ENCODE measurements at places on chromosomes 6 and 20.

- no peak for DNase-seq
Measured at GRCh38 chr6:7087491-7087979, 20.2 kb upstream of the RREB1 start.

DNA sequence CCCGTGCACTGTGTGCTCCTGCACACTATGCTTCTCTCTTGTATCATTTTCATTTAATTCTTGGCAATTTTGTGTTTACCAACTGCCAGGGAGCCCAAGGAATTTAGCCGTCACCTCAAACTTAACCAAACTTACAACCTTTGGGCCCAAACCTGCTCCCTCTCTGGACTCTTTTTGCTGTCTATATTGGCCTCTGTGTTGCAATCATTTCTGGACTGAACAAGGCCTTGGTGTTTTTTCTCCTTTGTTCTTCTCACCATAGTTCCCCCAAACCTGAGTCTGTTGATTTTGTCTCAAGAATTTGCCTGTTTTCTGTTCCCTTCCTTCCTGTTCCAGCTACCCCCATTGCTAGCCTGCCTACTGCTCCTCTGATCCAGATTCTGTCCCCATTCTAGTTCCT, 19.2 kb downstream of the DCBLD1 start:
- DNase-seq = no peak

DNA sequence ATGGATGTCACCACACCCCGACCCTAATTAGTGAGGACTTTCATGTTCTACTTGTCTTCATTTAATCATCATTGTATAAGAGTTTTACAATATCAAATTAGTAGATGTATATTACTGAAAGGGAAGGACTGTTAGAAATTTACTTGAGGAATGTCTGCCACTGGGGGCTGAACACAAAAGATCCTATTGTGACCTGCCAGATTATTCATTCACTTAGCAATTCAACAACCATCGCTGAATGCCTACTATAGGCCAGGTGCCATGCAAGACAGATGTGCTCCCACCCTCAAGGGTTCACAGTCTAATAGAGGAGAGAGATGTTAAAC, 8.0 kb upstream of the RBCK1 start:
- no peak for DNase-seq

DNA sequence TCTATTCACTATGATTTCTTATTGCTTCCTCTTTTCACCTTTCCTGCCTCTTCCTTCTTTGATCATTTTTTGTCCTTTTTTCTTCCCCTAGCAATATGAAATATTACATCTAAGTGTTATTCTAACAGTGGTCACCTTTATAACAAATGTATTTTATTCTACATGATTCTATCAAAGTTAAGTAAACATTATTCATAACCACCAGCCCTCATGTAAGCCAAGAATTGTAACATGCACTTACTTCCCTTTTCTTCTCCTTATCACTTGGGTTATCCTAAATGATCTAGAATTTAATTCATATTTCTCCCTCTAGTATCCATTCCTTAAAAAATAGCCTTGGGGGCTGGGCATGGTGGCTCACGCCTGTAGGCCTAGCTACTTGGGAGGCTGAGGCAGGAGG, 88.3 kb upstream of the SLC22A23 start:
- no peak for DNase-seq

- DNase-seq = no peak
Measured at GRCh38 chr20:47531458-47531857, 29.8 kb downstream of the NCOA3 start.

GRCh38 chr6:37321516-37322415, 32.0 kb upstream of the RNF8 start:
- no peak for DNase-seq

GRCh38 chr6:47859175-47859574, 77.3 kb downstream of the OPN5 start:
- no peak for DNase-seq

DNA sequence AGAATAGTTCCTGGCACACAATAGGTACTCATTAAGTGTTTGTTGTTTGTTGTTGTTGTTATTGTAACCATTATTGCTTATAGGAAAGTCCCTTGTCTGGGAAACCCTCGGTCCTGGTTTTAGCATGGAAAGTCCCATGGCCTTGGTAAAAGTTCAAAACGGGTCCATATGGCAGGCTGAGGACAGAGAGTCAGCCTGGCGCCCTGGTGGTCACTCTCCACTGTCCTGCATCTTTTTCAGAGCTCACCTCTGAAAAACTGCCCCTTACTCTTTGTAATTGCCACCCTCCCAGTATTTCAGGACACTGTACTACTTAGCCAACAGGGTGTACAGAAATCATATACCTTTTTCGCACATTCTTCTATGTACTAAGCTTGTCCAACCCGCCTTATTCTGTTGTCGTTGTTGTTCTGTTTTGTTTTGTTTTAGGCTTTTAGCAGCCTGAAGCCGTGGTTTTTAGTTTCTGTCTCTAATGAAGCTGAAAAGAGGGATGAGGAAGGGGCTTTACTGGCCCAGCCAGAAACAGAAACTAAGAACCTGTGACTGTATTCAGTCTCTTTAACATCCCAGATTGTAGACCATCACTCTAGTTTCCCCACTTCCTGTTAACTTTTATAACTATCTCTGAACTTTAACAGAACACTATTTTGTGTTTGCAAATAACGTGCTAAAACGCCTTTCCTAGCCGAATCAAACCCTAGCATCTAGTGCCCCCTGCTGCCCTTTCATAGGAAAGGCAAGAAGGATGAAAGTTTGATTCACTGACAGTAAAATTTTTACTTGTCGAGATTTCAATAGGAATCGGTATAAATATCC, 7.6 kb upstream of the TMEM14A start:
- peak; percentile 28 for DNase-seq

GRCh38 chr20:46246559-46246958, 61.7 kb downstream of the CDH22 start:
- no peak for DNase-seq

DNA sequence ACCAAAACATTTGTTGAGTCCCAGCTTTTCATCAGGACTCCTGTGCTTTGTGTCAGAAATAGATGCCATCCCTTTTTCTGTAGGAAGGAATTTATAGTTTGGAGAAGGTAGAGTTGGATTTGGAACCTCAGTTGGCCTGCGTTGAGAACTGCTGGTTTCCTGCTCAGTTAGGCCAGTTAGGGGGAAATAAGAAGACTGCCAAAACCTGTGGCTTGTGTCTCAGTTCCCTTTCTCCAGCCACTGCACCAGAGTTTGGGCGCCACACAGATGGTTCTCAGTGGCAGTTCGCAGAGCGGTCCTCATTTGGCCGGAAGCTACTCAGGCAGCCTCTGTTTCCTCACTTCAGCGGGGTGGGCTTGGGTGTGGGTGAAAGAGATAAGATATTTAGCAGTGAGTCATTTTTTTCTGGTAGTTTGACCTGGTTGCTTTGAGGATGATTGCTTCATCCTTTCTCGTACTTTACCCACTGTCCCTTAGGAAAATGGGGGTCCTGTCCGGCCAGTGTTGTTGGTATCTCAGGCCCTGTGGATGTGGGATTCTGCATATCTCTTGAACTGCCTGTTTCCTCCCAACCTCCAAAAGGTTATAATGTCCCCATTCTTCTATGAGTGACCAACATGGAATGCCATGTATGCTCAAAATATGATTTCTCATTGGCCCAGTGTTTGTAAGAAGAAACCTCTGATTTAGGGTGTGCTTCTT, 53.7 kb downstream of the JARID2 start:
- no peak for DNase-seq

DNA sequence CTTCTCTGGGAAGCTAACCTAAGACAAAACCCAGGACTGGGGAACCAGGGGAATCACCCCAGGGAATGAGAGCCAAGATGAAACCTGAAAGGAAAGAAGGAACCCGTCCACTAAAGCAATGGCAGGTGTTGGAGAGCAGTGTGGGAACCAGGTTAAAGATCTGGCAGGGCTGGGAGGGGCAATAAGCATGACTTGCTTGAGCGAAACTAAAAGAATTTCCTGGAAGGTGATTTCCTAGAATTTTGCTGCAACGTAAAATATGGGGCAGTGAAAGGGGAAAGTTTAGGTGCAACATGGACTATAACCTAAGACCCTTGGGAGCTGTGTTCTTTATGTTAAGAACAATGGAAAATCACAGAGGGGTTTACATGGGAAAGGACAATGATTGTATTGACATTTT, 126.2 kb upstream of the SSTR4 start:
- no peak for DNase-seq

- no peak for DNase-seq
Measured at GRCh38 chr6:22956029-22956681, 386.8 kb downstream of the HDGFL1 start.

GRCh38 chr20:44400970-44401769, 45.7 kb downstream of the HNF4A start:
- DNase-seq = no peak

DNA sequence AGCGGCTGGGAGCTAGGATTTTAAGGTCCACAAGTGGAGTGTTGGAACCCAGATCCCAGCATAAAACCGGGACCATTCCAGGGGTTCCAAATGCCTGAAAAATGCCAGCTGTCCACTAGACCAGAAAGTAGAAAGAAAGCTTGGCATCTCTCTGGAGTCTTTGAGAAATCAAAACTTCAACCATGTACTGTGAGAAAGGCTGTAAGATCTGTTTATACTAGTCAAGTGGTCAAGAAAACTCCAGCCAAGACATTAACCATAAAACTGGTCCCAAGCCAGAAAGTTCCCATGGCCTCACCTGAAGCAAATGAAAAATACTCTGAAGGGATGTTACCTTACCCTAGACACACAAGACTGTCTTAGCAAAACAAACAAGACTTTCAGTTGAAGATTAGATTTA, 112.6 kb downstream of the DCDC2 start:
- no peak for DNase-seq

DNA sequence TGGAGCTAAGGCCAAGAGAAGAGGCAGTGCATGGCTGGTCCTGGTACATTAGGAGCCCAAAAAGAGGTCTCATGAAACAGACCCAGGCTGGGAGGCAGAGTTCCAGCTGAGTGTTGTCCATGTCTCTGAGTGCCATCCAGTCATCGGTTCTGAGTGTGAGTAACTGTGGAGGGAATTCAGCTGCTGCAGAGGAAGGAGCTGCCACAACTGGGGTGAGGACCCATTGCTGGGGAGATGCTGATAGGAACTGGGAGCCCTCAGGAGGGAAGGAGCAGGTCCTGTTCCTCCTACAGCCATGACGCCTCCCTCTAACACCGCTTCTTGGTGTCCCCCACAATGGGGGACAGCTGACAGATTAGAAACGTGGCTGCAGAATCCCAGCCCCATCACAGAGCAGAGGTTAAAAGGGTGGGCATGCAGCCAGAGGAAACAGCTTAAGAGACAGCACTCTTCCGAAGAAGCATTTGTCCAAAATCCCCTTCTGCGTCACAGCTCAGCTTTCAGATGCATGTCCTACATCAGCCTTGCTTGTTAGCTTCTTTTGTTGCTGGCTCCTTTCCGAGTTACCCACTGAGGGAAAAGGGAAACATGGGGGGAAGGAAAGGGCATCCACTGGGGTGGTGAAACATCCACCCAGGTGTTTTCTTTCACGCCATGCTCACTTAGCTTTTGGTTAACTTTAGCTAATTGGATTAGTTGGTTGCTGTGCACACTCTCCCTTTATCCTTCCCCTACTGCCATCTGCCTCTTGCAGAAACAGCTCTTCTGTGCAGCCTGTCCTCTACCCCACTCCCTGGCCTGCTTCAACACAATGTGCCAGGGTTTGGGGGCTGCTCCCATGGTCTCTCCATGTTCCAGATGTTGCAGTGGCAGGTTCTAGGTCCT, 239.2 kb downstream of the SYNDIG1 start:
- DNase-seq = no peak

- DNase-seq = no peak
Measured at GRCh38 chr6:26022737-26023136, 60.1 kb downstream of the TRIM38 start.

DNA sequence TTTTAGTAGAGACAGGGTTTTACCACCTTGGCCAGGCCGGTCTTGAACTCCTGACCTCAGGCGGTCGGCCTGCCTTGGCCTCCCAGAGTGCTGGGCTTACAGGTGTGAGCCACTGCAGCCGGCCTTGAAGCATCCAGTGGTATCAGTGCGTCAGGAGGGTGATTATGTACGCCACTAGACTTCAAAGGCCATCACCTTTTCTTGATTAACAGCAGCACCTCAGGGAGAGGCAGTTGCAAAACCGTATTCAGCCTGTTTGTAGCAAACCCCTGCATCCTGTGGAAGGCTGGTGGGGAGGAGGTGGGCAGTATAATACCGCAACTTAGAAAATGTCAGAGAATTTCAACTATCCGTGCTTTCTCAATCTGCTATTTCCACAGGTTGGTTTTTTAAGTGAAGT, 27.3 kb upstream of the SHLD1 start:
- no peak for DNase-seq

GRCh38 chr20:2116170-2116940, 14.7 kb downstream of the STK35 start:
- DNase-seq = no peak

- no peak for DNase-seq
Measured at GRCh38 chr6:89708316-89708715, 69.8 kb upstream of the LYRM2 start.

GRCh38 chr6:151087861-151088598, 151.7 kb upstream of the AKAP12 start:
- DNase-seq = no peak

DNA sequence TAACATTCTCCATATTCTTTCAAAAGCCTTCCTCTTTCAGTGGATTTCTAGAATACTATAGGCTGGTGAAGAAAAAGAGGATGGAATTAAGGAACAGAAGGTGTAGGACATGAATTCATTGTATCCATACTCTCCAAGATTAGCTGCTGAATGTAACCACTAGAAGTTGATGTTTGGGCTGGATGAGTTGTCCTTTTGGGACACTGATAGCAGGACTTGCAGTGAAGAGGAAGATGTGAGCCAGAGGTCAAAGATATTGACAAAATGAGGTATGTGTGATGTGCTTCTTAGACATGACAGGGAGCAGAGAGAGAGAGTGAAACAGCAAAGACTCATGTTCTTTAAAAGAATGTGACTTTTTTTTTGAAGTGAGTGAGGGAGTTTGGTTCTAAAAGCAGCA, 134.3 kb upstream of the MAN1A1 start:
- DNase-seq = no peak

DNA sequence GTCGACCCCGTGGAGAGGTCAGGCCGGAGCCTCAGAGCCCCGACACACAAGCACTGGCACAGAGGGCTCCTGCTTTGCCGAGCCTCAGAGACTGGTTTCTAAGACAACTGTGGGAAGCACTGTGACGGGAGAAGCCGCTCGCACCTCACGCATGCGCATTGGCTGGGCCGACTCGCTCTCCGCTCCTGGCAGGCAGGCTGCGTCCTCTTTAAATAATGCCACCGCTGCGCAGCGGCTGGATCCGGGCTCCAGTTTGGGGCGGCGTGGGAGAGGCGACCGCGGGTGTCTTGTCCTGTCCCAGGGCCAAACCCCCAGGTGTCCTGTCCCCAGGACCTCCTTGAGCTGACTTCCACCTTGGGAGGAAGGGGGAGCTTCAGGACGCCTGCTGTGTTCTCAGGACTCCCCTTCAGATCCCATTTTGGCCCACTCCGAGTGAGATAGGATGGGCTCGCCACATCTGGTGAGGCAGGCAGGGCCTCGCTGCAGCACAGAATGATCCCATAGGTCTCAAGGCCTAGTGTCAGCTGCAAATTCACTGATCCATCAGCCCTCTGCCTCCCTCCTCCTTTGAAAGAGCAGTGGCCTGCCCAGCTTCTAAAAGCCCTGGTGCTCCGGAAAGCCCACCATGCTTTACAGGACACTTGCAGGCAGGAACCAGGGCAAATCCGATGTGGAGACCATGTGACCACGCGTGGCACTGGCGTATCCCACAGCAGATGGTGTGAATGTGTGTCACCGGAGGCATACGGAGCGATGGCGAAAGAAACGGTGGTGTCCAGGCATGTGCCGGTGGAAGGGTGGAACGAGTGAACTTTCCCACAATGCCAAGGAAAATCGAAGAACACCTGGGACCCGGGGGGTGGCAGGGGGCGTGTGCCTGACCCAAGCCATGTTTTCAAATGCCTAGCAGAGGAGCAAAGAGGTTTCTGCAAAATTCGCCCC, 169.3 kb upstream of the ZNF337 start:
- peak; percentile 53 for DNase-seq

Data from NCI-H774 (cell line).